ENCODE measurements at places on chromosomes 7 and 10.

DNA sequence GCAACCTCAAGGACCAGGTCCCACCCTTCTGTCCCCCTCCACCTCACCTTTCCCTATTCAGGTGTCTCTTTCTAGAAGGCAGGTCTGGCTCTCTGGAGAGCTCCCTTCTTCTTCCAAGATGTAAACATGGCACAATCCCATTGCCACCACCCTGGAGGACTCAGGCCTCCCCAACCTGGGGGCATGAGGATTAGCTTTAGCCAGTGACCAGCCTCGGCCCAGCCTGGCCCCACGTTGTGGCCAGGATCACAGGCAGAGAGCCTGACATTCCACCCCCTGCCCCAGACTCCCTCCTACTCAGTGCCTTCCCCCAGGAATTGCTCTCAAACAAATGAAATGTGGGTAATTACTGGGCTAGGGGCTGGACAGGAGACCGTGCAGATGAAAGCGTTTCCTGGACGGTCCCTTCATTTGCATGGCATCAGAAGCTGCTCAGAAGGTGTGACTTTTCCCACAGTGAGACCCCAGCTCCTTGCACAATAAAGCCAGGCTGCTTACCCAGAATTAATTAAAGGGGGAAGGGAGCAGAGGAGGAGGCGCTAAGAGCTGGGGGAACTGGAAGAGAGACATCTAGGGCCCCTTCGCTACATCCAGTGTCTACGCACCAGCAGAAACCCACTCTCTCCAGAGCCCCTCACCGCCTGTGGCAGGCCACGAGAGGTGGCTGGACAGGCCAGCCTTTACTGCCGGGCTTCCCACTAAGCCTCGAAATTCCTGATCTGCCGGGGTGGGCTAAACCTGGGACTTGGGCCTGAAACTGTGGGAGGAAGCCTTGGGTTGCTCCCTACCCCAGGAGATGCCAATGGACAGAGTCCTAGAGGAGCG is 7.7 kb downstream of the FGF8 start:
- no peak for DNase-seq

DNA sequence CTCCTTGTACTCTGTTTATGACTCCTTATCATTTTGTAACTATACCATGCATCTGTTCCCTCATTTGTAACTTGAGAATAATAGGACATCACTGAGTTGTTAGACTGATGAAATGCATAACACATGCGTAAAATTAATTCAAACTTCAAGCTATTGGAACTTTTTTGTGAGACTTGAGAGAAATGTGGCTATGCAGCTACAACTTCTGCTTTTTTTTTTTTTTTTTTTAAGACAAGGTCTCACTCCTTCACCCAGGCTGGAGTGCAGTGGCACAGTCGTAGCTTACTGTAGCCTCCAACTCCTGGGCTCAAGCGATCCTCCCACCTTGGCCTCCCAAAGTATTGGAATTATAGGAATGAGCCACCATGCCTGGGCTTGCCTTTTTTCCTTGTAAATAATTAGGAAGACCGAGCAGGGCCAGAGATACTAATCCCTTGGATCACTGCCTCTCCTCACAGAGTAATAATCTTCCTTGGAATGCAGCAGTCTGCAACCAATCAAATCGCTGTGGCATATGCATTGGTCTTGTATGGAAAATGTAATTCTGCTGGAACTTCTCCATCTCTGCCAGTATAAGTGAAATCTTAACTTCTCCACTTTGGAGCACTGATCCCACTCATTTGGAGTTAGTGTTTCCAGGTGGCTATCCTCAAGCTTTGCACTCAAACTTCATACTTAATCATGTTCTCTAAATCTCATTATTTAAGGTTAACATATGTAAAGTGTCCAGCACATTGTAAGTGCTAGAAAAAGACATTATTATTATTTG is 2.0 kb upstream of the PANK1 start:
- DNase-seq: no peak

DNA sequence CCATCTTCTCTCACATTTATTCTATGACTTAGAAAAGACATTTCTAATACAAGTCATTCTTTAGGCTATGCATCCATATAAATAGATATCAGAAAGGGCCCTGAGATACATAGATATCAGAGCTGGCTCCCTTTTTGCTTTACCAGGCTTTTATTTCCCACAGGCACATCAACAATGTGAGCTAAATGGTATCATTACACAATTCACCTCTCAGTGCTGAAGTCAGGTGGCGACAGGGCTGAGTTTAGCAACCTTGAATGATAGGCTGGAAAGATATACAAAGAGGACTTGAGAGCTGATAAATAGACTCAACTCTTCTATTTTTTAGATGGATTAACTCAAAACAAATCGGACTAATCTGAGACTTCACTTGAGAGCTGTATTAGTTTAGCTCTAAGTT is 189.2 kb upstream of the COL1A2 start:
- DNase-seq: no peak

- DNase-seq: no peak
Observed at GRCh38 chr7:84196084-84196503, 1.5 kb upstream of the SEMA3A start.

GRCh38 chr10:128934492-128934891 is 532.5 kb upstream of the MGMT start:
- DNase-seq: no peak

DNA sequence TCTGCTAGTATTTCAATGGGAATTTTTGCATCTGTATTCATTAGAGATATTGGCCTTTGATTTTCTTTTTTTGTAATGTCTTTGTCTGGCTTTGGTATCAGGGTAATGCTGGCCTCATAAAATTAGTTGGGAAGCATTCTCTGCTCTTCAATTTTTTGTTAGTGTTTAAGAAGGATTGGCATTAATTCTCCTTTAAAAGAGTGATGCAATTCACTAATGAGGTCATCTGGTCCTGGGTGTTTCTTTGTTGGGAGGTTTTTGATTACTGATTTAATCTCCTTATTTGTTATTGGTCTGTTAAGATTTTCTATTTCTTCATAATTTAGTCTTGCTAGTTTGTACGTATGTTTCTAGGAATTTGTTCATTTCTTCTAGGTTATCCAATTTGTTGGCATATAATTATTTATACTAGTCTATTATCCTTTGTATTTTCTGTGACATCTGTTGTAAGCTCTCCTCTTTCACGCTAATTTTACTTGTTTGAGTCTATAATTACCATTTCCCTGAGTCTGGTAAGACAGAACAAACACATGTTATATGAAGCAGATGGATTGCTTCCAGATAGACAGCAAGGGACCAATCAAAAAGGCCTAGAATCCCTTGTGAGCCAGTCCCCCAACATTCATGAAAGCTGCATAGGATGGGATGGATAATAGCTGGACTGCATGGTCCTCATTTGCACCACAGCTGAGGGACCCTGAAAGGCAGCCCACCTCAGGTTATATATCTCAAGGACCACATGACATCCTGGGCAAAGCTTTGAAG is 54.4 kb downstream of the MTPAP start:
- peak; percentile 17 for DNase-seq

DNA sequence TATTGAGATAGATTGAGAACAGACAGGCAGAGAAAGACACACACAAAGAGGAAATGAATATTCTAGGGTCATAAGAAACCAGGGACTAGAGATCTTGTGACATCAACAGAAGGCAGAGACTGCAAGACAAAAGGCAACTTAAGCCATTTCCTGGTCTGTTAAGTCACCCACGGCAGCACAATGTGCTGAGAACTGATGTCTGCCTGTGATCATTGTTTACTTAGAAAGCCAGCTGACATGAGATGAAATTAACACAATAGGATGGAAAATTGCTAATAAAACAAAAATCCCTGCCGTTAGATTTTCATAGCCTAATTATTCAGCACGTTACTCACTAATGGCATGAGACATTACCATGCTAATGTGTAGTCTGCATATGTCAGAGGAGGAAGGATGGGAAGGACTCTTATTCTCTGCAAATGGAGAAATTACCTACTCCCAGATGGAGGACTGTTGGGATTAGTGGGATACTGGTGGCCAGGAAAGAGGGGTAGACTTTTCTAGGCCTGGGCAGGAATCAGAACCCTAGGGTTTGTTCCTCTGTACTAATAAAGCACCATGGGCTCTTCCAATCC is 191.3 kb upstream of the PODXL start:
- DNase-seq: peak; percentile 47

DNA sequence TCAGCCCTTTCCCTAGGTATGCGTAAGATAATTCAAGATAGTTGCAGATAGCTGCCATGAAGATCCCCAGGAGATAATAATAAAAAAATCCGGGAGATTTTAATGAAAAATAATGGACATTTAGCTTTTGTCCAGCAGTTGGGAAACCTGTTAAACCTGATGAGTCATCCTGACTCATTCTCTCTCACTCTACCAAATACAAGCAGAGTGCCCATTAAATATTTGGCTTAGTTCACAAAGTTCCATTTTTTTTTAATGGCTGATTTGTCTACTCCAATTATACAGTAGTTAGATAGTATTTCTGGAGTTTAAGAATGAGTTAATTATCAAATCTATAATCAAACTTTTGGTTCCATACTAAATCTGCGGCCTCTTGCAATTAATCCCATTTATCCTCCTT is 2.1 kb upstream of the SHTN1 start:
- no peak for DNase-seq

DNA sequence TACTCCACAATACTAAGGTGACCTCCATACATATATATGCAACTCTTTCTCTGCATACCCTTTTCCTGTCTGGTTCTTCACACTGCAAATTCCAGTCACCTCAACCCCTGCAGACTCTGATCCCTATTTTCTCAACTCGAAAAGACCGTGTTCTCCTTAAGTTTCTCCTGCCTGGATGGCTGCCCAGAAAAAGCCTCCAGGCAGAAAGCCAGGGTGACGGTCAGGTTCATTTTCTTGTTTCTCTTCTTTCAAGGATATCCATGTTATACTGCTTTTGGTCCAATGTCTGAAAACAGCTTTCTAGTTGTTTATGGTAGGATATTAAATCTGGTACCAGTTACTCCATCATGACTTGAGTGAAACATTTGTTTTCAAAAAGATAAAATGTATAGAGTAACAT is 267.8 kb upstream of the MYO3A start:
- no peak for DNase-seq

DNA sequence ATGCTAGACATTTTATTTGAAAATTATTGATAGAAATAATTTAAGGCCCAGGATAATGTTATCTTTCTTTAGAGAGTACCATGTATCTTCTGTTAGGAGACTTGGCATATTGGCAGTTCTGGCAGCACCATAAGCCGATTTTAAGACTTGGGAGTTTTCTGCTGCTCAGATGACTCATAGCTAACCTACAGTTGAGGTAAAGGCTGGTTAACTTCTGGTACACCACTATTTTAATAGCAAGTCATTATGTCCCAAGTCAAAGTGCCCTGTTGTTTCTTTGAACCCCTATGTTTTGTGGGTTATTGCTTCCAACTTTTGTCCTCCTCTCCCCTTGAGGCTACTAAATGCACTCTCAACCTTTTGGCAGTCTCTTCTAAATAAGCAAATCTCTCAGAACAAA is 25.2 kb downstream of the ATRNL1 start:
- DNase-seq: no peak

DNA sequence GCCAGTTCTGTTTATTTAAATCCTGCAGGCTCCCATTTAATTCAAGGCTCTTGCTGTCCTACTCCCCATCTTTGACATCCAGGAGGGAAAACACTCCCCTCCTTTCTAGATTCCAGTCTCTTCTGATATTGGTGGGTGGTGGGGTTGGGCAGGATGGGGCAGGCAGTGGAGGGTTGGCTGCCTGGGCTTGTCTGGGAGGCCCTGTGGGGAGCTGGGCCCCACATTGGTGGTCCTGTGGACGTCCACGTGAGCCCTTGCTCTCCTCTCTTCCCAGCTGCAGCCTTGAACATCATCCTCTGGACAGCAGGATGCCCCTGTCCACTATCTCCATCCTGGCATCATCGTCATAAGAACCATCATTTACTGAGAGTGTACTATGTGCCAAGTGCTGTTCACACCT is 108.9 kb upstream of the PCBD1 start:
- DNase-seq: no peak

DNA sequence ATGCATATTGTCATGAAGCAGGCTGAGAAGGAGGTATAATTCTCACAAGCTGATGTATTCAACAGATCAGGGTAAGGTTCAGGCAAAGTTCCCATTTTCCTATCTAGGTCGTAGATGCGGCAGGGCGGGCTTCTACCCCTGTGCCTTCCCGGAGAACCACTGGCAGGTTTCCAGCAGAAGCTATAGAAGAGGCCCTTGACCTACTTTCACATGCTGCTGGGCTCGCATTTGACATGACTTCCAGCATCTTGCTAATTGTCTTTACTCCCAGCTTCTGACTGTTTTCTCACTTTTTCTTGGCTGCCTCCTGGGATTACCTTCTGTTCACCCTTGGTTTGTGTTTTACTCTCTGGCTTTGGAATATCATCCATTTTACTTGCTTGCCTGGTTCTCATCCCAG is 32.6 kb upstream of the ORC5 start:
- DNase-seq: peak; percentile 58

GRCh38 chr10:85548034-85548433 is 818.6 kb downstream of the GRID1 start:
- DNase-seq: peak; percentile 24

GRCh38 chr10:92265687-92266258 is 25.1 kb downstream of the CPEB3 start:
- no peak for DNase-seq

- no peak for DNase-seq
Observed at GRCh38 chr7:35526645-35527044, 168.3 kb downstream of the HERPUD2 start.

GRCh38 chr7:152078786-152079185 is 53.3 kb downstream of the GALNT11 start:
- no peak for DNase-seq

DNA sequence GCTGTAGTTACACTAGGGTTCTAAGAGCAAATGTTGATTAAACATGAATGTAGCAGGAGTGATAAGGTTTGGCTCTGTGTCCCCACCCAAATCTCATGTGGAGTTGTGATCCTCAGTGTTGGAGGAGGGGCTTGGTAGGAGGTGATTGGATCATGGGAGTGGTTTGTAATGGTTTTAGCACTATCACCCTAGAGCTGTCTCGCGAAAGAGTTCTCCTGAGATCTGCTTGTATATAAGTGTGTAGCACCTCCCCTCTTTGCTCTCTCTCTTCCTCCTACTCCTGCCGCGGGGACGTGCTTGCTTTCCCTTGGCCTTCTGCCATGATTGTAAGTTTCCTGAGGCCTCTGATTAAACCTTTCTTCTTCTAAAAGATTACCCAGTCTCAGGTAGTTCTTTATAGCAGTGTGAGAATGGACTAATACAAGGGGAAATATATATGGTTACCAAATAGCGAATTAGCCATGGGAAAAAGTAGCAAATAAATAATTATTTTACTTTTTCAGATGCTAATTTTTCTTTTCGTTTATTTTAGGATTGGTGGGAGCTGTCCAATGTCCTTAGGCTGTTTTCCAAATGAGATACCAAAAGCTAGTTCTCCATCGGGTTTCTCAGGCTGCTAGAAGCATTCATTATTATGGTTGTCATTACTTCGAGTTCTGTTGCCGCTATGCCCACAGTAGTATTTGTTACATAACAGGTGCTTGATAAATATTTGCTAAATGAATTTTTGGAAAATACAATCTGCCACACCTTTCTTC is 58.7 kb downstream of the PTEN start:
- no peak for DNase-seq

- no peak for DNase-seq
Observed at GRCh38 chr7:15600298-15600697, 38.5 kb upstream of the AGMO start.

GRCh38 chr7:148884049-148884298 is at the start of gene EZH2:
TSS of gene EZH2 (minus strand) at chr7:148884291. CDS start at chr7:148847298, 36,993 bp downstream.
- no peak for DNase-seq

GRCh38 chr10:25824050-25824449 is 110.0 kb upstream of the MYO3A start:
- DNase-seq: no peak

- no peak for DNase-seq
Observed at GRCh38 chr7:155353256-155353897, 55.7 kb downstream of the INSIG1 start.

GRCh38 chr10:48503293-48503911 is 101.5 kb downstream of the ARHGAP22 start:
- no peak for DNase-seq

- DNase-seq: no peak
Observed at GRCh38 chr10:110843031-110843430, 28.7 kb upstream of the PDCD4 start.

Data from NCI-H1417 (cell line).